ENCODE measurements at places on chromosomes 11 and 22. TPM values are rescaled to one million over a fixed set of nuclear protein-coding genes. Genes with fewer than 3 reads are reported as not detected.

Gene APOL2
- polyA plus RNA-seq, result 55.5 TPM

Gene SCUBE2
- polyA plus RNA-seq, result 0.22 TPM

Gene SH3BP1
- polyA plus RNA-seq, result 1.5 TPM

Gene NDUFS8
- polyA plus RNA-seq, result 774 TPM

Gene NFAM1
- 0.44 TPM for polyA plus RNA-seq

Gene VPREB1
- not detected for polyA plus RNA-seq

Gene OR4A16
- polyA plus RNA-seq, result not detected

Gene CCDC90B
- 23.9 TPM for polyA plus RNA-seq

Gene LPXN
- 1.8 TPM for polyA plus RNA-seq

Gene PIH1D2
- 1.0 TPM for polyA plus RNA-seq

Gene YAP1
- polyA plus RNA-seq, result 19.8 TPM

Gene DDI1
- polyA plus RNA-seq, result not detected

Gene OR51G1
- not detected for polyA plus RNA-seq

Gene TEX54
- polyA plus RNA-seq, result not detected

Gene PCF11
- 29.3 TPM for polyA plus RNA-seq

Gene TSPAN32
- 47.5 TPM for polyA plus RNA-seq
